Left cardiac atrium (tissue), 4 donors: ENCODE measurements at places on chromosomes 6 and 20. TPM values are rescaled to one million over a fixed set of nuclear protein-coding genes. Genes with fewer than 3 reads are reported as not detected.

DNA sequence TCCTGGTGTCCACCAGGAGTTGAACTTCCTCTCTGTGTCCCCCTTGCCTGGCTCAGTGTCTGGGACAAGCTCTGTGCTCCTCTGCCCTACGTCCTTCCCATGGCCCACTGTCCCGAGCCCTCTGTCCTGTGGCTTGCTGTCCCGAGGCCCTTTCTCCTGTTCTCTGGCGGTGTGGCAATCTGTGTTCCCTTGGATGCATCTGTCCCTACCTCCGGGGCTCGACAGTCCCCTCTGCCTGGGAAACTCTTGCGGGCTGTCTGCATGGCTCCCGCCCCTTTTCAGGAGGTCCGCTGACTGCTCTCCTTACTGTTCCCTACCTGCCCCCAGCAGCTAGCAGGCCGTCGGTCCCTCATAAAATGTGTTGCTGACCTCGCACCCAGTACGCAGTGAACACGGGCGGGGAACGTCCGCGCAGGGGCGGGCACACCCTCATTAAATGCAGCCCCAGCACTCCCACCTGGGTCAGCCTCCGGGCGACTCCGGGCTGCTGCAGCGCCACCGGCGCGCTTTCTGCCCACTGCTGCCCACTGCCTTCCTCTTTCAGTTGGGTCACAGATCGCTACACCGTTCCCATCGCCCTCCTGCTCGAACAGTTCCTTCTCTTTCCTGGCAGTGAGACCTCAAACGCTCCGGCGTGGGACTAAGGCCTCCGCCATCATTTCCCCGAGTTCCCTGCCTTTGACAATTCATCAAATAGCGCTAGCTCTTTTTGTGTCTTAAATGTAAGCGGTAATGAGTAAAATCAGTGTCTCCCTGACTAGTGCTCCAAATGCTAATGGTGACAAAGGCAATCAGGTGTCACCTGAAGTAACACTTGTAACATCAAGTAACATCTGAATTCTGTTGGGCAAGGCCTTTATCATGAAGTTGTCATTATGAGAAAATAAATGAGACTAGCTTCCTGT is 60.5 kb downstream of the RSPH3 start:
- DNase-seq: no peak

- DNase-seq: no peak
Observed at GRCh38 chr6:158780988-158781691, 38.0 kb downstream of the EZR start.

GRCh38 chr6:145681965-145682364 is 53.4 kb downstream of the EPM2A start:
- no peak for DNase-seq

DNA sequence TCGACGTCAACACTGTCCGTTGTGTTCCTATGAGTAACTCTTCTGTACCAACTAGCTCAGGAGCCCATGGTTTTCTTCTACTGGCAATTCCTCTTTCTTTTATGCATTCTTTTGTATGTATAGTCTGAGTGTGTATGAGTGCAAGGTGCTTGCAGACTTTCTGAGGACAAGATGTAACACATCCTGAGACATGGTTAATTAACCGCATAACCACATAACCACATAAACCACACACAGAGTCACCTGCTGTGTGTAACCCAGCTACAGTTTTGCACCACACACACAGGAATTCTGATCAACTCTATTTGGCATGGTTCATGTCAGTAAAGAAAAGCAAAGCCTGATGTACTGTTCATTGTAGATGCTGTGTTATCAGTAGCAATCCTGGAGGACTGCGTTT is 98.6 kb downstream of the DACT2 start:
- no peak for DNase-seq

GRCh38 chr6:121823437-121823851 is 388.0 kb downstream of the GJA1 start:
- no peak for DNase-seq

- DNase-seq: no peak
Observed at GRCh38 chr6:65004283-65004682, 702.7 kb downstream of the EYS start.

Gene MRPL18
- 63.9 TPM for total RNA-seq

- DNase-seq: no peak
Observed at GRCh38 chr20:11752336-11752735, 165.4 kb upstream of the BTBD3 start.

DNA sequence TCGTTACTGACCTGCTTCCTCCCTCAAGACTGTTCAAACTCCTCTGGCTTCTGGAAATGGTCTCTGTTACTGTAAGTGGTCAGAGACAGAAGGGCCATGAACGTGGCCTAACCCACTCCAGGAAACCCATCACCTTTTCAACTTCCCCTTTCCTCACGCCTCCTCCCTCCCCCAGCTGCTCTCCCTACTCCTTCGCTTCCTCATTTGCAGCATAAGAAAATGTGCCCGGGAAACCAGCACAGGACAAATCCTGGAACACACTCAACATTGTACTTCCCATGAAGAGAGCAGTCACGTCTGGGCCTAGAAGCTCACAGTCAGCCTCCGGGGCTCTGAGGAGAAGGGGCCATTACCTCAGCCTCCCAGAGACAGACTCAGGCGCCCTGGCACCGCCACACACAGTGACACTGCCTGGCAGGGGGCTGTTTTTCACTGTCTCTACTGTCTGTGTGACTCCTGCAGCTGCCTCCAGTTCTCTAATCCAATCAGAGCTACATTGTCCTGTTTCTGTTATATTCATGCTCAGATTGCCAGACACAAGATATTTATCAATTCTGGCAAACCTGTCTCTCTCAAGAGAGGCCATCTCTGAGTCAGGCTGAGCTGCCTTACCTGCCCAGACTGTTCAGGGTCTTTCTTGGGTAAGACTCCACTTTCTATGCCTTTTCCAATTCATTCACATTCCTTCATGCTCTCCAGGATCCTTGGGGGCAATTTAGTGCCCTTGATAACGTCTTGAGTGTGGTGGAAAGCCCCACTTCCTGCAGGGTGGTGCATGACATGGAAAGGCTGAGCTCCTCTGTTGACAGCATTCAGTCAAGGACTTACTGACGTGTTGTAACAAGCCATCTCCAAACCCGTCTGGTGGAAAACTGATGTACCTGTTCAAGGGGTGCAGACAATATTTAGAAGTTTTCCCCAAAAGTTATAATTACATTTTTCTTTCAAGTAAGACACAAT is 242.2 kb downstream of the HIVEP2 start:
- peak; percentile 40 for DNase-seq

- no peak for DNase-seq
Observed at GRCh38 chr20:35992713-35993335, 24.4 kb downstream of the CNBD2 start.

DNA sequence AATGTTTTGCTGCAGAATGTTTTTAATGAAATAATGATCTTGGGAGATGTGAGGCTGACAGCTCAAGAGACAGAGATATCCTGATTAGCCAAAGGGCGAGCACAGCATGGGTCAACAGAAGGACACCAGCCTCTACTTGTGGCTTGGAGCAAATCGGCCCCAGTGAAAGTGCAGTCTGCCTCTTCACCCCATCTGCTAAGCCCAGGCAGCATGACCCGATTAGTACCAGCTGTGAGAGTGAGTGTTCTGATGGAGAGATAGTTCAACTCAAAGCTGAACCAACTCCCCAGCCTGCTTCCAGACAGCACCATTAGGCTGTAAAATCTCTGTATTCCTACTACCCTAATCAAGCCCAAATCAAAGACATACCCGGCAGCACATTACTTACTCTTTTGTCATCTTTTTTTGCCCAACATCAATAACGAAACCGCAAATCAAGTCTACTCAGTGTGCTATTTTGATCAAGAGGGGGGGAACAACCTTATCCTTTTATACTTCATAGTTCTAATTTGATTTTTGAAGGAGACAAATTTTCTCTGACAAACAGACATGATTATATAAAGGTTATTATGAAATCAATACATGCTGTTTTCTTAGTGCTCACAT is 514.1 kb upstream of the NRSN1 start:
- DNase-seq: no peak

Gene WFDC5
- total RNA-seq: not detected

Gene CST7
- 2.7 TPM for total RNA-seq
